ENCODE measurements at places on chromosomes 16 and 17.

- no peak for DNase-seq
These were observed 1.5 kb upstream of the SIAH1 start for GRCh38 chr16:48386559-48387312.

DNA sequence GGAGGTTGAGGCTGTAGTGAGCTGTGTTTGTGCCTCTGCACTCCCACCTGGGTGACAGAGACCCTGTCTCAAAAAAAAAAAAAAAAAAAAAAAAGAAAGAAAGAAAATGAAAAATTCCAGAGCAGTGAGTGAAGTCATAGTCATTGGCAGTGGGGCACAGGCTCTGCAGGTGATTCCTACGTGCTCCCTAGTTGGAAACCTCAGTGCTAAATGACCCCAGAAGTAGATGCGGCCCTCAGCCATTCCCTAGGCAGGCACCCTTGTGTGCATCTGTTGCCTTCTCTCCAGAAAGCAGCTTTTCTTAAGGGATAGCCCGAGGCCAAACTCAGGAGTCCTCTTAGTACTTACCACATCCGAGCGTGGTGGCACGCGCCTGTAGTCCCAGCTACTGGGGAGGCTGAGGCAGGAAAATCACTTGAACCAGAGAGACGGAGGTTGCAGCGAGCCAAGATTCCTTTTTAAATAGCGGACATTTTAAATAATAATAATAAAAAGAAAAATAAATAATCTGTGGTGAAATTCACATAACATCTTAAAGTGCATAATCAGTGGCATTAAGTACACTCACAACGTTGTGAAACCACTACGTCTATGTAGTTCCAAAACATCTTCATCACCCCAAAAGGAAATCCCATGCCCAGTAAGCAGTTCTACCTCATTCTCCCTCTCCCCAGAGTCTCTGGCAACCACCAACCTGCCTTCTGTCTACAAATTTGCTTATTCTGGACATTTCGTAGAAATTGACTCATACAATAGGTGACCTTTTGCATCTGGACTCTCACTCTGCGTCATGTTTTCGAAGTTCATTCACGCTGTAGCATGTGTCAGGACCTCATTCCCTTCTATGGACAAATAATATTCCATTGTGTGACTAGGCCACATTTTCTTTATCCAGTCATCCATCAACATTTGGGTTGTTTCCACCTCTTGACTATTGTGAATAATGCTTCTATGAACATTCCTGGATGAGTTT, 12.5 kb upstream of the SPHK1 start:
- DNase-seq: peak; percentile 71

DNA sequence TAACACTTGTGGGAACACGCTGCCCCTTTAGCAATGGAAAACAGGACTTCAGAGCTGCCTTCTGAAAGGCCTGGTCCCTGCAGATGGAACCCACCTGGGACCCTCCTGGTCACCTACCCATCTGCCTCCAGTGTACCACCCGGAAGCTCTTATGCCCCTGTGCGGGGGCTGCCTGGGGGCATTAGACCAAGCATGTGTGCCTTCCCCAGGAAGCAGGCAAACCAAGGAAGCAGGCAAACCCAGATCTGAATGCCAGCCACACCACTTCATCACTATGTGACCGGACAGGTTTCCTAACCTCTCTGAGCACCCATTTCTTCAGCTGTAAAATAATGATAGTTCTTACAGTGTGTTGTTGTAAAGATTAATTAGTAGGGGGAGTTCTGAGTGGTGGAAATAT, 20.8 kb upstream of the LRRC37A3 start:
- no peak for DNase-seq

DNA sequence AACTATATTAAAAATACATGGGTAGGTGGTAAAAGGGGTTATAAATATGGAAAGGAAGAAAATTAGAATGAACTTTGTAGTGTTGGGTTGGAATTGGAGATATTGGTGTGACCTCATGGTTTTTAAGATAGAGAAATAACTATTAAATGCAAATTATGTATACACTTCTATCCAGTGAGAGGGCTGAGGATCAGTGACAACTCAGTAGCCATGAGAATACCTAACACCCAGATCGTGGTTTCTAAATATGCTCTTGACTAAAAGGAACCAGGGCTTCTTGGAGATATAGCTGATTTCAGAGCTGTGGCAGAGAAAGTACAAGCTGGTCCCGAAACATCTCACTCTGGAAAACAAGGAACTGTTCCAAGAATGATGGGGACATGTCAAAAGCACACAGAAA, 44.4 kb downstream of the SLC6A4 start:
- DNase-seq: no peak

GRCh38 chr17:79393358-79394052, 217.3 kb downstream of the RBFOX3 start:
- DNase-seq: peak; percentile 63

- DNase-seq: peak; percentile 10
These were observed at the start of gene CCL2 for GRCh38 chr17:34254651-34255380. TSS of gene CCL2 (plus strand) at chr17:34255285. CDS start at chr17:34255350, 65 bp downstream.

DNA sequence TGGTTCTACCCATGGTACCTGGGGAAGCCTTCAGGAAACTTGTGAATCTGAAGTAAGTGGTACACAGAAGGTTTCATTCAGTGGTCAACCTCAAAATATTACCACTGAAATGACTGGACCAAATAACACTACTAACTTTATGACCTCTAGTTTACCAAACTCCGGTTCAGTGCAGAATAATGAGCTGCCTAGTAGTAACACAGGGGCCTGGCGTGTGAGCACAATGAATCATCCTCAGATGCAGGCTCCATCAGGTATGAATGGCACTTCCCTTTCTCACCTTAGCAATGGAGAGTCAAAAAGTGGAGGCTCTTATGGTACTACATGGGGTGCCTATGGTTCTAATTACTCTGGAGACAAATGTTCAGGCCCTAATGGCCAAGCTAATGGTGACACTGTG, 55.9 kb upstream of the SLC5A11 start:
- no peak for DNase-seq

DNA sequence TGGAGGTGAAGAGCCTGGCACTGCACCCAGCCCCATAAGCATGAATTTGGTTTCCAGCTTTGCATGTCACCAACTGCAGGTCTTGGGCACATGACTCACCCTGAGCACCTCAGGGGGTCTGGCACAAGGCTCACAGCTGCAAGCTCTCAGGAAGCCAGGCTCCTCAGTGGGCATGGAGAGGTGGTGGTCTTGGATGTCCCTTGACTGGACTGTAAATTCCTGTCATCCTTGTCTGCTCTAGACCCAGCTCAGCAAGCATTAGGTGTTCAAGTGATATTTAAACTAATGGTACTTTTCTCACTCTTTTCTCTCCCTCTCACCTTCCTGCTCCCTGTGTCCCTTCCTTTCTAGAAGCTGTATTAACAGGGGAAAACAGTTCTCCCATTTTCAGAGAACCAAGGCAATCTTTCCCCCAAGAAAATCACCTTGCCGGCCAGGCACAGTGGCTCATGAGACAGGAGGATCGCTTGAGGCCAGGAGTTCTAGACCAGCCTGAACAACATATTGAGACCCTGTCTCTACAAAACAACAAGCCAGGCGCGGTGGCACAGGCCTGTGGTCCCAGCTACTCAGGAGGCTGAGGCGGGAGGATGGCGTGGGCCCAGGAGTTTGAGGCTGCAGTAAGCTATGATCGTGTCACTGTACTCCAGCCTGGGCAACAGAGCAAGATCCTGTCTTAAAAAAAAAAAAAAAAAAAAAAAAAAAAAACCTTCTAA, 5.1 kb upstream of the KIFC3 start:
- DNase-seq: peak; percentile 67

GRCh38 chr16:17488506-17488905, 17.7 kb upstream of the XYLT1 start:
- DNase-seq: no peak

GRCh38 chr16:81432937-81433557, 11.6 kb upstream of the CMIP start:
- DNase-seq: no peak
